Heart right ventricle (tissue), 16 donors: ENCODE measurements at places on chromosomes 7 and 10. TPM values are rescaled to one million over a fixed set of nuclear protein-coding genes. Genes with fewer than 3 reads are reported as not detected.

- peak; percentile 78 for DNase-seq
Observed at GRCh38 chr10:75202321-75203045, 8.1 kb upstream of the VDAC2 start.

The CHCHD2 gene
- 537 TPM for total RNA-seq

DNA sequence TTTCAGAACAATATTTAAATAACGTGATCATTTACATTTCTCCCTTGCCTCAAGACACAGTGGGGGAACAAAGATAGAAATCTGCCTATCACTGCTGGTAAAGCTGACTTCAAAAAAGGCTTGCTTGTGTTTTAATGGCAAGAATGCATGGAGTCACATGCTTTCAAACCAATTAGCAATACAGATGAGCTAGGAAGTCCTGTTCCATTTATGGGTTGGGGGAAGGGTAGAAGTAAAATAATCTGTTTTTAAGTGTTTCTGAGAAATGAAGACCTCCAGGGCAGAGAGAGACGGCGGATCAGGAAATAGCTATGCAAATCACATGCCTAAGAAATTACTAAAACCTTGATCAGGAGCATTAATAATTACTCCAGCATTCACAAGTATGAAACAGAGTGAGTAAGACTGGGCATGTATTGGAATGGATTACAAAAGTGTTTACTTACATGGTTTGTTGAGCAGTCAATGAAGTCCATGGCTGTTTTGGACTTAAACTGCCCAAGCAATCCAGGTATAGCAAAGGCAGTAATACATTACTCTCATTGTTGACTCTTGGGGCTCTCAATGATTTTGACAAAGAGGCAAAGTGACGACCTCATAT lies 142.0 kb downstream of the ARID5B start:
- DNase-seq: no peak

DNA sequence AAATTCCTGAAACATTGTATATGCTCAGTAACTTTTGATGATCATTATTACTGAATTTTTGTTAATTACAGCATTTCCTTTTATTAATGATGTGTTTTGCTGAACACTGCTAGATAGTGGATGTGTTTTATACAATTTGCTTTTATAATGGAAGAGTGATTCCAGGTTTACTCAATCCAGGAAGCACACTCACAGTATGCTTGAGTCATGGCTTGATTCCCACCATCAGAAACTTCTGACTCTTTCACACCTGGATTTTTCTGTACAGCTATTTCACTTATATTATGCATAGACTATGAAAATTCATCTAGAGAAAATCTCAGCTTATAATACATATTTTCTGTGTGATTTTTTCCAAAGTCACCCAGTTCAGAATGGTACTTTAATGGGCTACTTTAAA lies 1040.9 kb downstream of the GRM8 start:
- DNase-seq: no peak

The VSIR gene
- 80.2 TPM for total RNA-seq

- DNase-seq: no peak
Observed at GRCh38 chr7:115054478-115055065, 132.7 kb downstream of the MDFIC start.

The STK32C gene
- 5.4 TPM for total RNA-seq

The TCAF2 gene
- 2.7 TPM for total RNA-seq

- no peak for DNase-seq
Observed at GRCh38 chr10:110446954-110447608, 50.6 kb upstream of the DUSP5 start.

DNA sequence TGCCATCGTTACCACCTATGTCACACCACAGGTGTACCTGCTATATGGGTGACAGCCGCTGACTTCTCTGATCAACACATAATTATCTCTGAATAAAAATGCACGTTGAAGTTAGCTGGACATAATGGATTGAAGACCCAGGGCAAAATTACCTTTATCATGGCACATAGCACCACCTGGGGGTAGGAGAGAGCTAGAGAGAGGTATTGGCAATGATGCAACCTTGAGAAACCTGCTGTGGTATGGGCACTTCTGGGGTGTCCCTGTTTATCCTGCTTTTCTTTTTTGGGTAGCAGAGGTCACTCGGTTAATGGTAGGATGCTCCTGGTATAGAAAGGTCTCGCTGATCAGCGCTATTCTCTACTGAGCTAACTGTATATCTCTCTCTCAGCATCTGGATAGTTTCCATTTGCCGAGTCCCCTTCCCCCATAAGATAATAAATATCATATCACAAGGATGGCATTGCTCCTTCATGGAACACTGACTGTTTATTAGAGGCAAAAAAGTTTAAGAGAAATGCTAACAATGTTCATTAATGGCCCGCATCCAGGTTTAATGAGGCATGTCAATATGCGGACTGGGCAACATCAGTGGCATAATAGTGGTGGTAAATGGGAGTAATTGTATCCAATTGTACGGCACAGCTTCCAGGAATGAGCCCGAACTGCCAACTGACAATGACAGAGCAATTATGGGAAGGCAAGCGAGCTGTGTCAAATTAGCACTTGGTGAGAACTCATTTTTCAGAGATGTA lies 323.1 kb downstream of the TFEC start:
- DNase-seq: no peak

The TMEM196 gene
- not detected for total RNA-seq

GRCh38 chr7:47982610-47983009 lies 3.2 kb upstream of the HUS1 start:
- no peak for DNase-seq

DNA sequence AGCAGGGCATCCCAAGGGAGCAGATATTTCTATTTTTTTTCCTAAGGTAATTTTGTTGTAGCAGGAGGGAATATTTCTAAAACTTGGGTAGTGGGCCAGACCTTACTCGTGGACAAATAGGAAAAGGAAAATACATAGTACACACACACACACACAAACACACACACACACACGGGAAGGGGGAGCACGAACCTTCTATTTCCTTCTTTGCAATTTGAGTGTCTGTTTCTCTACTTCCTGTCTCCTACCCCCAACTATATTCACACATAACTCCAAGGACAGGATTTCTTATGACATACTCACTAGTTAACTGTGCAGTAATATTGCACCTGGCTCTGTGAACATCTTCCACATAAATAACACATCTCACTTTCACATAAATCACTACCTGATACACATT lies 4.4 kb downstream of the LDB1 start:
- no peak for DNase-seq

DNA sequence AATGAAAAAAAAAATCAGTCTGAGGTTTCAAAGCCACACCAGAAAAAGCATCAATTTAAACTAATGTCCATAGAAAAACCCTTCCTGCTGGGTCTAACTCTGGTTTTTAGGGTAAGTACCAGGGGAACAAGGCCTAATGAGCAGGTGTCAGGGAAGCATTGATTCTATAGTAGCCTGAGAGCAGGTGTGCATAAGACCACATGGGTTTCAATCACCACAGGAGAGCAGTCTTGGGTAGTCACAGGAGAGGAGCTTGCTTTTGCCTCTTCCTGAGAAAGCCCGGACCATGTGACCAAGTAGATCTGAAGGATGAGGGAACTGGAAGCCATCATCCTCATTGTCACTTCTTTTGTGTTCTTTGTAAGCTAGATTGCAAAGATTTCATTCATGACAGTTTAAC lies 66.3 kb upstream of the AGK start:
- DNase-seq: no peak

DNA sequence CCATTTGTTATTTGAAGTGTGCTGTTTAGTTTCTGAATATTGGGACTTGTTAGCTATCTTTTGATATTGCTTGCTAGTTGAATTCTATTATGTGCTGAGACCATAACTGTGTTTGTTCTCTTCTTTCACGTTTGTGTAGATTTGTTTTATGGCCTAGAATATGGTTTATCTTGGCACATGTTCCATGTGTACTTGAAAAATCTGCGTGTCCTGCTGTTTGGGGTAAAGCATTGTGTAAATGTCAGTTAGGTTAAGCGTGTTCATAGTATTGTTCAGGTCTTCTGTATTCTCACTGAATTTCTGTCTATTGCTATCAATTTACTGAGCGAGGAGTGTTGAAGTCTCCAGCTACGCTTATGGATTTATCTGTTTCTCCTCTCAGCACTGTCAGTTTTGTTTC lies 19.4 kb downstream of the MMP21 start:
- no peak for DNase-seq

The C10orf53 gene
- not detected for total RNA-seq

GRCh38 chr10:93841961-93842360 lies 51.8 kb upstream of the SLC35G1 start:
- DNase-seq: no peak

DNA sequence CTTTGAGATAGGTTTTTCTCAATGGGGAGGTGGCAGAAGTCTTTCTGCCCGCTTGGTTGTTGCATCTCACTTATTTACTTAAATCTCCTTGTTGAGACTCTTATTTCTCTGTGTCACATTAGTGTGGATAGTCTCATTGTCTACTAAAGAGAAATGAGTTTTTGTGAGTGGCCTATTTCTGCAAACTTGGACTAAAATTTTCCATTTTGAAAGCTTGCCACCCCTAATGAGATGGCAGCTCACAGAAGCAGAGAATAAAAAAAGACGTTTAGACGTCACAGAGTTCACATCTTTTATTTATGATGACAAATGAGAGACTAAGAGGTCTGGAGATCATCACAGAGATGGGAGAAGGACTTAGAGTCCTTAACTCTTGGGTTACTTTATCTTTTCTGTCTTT lies 262.7 kb upstream of the PHYHIPL start:
- DNase-seq: no peak

The AGMO gene
- total RNA-seq: 0.41 TPM

The CTAGE8 gene
- not detected for total RNA-seq

- peak; percentile 24 for DNase-seq
Observed at GRCh38 chr10:70432101-70432500, 9.4 kb downstream of the NODAL start.

- no peak for DNase-seq
Observed at GRCh38 chr10:13180788-13181187, 19.4 kb downstream of the MCM10 start.

DNA sequence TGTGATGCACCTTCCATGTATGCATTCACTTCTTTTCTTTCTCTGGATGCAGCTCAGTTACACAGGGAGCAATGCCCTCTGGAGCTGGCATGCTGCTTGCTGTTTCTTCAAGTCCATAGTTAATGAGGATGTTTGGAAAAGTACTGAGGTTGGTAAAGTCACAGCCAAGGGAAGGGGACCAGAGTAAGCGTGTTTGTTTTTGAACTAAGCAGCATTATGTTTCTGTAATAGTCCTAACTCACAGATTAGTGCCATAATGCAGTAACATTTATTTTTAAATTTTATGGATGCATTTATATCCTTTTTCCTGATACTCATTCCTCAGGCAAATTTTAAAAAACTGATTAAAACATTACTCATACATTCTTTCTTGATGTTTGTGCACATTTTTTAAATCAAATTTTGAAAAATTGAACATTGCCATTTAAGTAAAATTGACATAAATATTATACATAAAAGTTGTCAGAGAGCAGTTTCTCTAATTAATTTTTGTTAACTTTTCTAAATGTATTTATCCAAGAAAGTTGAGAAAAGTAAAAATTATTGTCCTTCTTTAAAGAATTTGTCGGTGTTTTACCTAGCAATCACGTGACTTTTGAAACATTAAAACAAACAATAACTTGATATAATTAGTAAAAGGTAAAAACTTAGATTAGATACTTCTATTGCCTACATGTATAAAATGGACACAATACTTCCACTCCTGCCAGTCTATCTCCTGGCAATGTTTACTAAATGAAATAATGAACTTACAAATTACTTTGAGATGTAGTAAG lies 659.6 kb upstream of the ANKRD30A start:
- no peak for DNase-seq

DNA sequence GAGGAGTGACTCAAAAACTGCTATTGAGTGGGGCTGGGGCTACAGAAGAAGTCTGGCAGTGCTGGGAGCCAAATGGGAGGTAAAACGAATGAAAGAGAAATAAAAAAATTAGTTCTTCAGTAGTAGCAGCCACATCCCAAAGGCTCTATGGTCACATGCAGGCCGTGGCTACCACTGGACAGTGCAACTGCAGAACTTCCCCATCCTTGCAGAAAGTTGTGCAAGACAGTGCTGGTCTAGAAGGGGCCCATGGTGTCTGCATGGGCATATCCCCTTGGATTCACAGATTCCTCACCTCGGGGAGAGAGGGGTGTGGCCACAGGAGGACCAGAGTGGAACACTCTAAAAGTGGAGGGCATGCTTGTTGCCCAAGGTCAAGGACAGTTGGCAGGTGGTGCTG lies 47.6 kb downstream of the RPS24 start:
- DNase-seq: no peak

GRCh38 chr7:167976-168791 lies 24.2 kb upstream of the FAM20C start:
- DNase-seq: no peak

DNA sequence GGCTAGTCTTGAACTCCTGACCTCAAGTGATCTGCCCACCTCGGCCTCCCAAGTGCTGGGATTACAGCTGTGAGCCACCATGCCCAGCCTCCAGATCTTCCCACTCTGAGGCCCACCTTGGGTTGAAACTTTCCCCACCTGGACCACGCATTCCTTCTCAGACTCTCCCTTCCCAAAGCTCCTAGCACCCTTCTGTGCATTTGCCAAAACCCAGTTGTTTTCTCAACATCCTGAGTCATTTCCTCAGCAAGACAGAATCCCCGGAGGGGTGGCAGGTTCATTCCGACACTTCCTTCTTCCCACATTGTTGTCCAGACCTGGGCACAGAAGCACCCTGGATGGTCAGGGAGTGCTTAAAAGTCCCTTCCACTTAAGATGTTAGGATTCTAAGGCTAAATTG lies 28.9 kb downstream of the BAG3 start:
- DNase-seq: no peak

The ABCC2 gene
- 0.11 TPM for total RNA-seq

The SLC37A3 gene
- total RNA-seq: 5.2 TPM

GRCh38 chr7:113199136-113199535 lies 80.8 kb upstream of the SMIM30 start:
- no peak for DNase-seq

The OPALIN gene
- not detected for total RNA-seq

DNA sequence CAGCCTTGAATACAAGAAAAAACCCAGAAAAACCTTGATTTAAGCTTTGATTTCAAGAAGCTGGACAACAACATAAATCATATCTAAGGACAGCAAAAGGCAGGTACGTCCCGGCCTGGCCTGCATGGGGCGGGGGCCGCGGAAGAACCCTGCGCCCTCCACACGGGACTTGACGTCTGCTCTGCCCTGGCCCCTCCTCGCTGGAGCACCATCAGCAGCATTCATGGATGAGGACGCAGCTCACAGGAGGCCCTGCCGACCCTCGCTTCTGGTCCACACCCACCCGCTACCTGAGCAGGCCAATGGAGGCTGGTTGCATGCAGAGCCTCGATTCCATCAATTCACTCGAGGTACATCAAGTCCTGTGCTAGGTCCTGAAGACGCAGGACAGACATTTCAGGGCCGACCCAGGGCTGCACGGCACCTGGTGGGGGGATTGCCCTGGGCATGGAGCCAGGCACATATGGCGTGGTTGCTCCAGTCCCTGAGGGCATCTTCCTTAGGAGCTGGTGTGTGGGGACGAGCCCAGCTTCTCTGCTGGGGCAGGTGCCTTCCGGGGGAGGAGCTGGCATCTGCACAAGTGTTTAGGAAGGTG lies 63.1 kb upstream of the NKX6-2 start:
- no peak for DNase-seq

The PSMG3 gene
- 11.8 TPM for total RNA-seq

The RUFY2 gene
- 11.5 TPM for total RNA-seq
